AML-193 (cell line): ENCODE measurements at places on chromosomes 2 and 18.

- DNase-seq = no peak
Observed at GRCh38 chr18:3451989-3452749, 2.2 kb downstream of the TGIF1 start.

GRCh38 chr2:135528006-135528405 is 3.0 kb downstream of the ZRANB3 start:
- DNase-seq = no peak

DNA sequence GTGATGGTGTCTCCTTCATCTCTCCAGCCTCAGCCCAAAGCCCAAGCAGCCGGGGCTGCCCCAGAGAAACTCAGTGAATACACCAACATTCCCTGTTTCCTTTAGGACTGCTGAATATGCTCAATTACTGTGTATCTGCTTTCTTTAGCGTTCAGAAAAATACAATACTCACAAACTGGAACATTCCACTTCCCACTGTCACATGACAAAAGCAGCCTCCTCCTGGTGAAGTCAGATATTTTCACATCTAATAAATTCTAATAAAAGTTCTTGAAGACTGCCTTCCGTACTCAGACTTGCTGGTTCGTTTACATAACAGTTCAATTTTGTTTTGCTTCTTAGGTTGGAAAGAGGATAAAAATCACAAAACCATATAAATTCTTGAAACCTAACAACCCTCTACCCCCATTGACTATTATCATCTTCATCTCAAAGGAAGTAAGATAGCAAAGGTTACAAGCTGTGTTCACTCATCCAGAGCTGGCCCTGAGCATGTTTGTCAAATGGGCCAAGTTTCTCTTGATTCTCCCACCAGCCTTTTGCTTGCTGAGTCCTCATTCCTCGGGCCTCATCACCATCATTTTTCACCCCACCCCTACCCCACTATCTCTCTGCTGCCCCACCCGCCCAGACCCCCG is 190.8 kb upstream of the HNRNPA3 start:
- no peak for DNase-seq

- DNase-seq = no peak
Observed at GRCh38 chr2:207825978-207826377, 56.3 kb upstream of the FZD5 start.

DNA sequence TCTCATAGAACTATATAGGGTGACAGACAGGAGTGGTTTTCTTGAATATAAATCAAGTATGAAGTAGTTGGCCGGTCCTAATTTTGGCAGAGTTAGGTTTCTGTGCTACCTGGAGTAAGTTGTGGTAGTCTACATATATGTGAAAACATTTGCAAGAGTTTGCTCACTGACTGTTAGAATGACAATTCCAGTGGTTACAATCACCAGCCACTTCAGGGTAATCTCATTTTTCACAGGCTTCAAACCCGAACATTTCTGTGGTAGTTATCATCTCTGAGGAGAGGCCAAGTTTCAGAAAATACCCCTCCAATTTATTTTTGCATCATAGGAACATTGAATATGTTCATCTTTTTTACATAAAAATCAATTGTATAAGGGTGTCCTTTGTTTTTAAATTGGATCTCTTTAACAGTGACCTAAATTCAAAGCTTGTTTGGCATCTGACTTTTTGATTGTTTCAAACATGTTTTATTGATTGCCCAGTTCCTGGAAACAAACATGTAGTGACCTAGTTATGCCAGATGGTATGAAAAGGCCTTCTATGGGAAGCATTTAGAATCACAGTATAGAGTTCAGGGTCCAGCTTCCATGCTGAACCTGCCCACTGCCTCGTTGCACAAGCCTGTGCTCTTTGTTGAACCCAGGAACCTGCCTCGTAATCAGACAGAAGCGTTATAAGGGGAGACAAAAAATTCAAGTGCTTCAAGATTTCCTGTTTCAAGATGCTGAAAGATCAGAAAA is 250.6 kb downstream of the LTBP1 start:
- DNase-seq = no peak

DNA sequence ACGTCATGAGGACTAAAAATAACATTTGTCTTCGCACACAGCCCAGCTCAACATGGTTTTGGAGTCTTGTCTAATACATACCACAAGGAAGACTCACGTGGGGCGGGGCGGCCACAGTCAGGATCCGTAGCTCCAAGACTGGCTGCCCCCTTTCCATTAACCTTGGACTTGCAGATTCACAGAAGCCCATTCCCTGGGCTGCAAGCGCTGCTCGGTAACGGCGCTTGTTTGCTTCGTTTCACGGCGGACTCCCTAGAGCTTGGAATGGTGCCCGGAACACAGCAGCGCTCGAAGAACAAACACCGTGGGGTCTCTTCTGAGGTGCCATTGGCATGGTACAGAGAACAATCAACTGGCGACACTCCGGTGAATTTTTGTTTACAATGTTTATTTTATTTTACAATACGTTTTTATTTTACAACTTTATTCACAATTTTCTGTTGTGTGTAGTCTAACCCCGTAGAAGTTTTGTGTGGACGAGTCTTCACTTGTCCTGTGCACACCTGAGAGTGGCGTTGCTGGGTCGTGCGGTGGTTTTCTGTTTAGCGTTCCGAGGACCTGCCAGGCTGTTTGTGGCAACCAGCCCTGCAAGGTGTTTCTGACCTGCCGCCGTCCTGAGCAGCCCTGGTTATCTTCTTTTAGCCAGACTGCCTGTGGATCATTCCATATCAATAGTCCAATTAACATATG is 126.5 kb downstream of the GALR1 start:
- no peak for DNase-seq

DNA sequence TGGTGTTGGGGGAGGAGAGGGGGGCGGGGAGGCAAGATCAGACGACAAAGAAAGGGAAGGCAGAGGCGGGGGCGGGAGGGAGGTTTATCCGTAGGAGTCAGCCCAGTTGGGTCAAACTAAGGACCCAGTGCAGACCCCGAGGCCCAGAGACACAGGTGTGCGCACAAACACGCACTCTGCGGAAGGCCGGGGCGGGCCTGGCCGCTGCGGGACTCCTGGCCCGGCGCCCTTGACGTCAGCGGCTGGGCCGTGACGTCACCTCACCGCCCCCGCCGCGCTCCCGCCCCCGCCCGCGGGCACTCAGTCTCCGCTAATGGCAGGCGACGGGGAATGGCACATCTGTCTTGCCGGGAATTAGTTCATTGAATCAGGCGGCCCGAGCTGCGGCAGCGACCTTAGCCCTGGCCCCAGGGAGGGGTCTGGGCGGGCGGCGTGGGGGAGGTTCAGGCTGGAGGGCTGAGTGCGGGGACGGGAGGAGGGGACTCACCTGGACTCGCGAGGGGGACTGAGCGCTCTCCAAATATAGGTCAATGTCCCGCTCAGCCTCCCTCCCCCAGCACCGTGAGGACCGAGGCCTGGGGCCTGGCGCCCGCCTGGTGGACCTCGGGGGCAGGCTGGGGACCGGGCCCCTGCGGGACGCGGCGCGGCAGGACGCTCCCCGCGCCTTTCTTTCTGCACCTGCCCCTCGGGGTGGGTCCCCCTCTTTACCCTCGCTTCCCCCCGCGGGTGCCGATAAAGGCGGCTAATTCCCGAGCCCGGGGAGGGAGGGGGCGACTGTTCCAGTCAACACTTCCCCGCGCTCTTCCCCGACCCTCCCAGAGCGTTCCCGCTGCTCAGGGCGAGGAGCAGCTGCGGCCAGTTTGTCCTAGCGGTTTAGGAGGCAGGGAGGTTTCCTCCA is 15.5 kb upstream of the ECEL1 start:
- DNase-seq = no peak

DNA sequence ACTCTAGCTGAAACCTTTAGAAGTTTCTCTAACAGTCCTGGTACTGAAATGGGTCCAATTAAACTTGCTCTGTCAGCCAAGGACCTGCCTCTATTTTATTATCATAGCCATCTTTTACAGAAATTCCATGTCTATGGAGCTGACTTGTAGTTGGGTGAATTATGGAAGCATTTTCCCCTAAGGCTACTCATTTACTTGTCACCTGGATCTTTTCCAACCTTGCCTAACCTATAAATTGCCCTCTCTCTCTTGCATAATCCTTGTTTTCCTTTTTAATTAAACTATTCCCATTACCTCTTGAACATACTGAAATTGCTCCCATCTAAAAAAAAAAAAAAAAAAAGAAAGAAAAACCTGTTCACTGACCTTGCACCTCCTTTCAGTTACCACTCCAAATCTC is 74.6 kb upstream of the DOK6 start:
- no peak for DNase-seq

DNA sequence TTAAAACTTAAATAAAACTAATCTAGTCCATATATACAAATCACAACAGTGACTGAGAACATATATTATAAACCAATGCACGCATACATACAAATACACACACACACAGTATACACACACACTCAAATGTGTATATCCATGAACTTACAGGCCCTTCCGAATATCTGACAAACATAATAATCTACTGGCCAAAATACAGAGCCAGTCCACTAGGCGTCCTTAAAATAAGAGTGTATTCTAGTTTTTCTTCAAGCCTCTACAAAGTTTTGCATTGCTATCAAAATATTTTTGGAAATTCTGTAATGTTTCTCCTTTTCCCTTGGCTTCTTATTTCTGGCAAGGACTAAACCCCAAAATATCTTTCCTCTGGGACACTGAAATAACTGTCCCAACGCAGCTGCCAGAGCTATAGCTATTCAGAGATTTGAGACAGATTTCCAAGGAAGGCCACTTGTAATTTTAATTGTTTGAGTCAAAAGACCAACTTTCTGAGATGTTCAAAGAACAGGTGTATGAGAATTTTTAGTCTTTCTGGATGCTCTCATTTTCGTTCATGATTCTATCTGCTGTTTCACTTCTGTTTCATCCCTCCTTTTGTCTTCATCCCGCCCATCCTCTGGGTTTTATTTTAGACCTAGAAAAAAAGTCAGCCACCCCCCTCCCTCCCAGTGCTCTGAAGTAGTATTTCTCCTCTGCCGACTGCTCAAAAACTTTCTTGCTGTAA is 24.1 kb upstream of the SP3 start:
- no peak for DNase-seq
